Activated CD4-positive, CD25-positive, alpha-beta regulatory T cell treated with anti-CD3 and anti-CD28 coated beads, Interleukin-2, amount 50 U/mL, for 72 hours (primary cell): ENCODE measurements at places on chromosomes 13 and 19.
A peak's percentile ranks its signal among the peaks of the same experiment; 100 is the strongest.

DNA sequence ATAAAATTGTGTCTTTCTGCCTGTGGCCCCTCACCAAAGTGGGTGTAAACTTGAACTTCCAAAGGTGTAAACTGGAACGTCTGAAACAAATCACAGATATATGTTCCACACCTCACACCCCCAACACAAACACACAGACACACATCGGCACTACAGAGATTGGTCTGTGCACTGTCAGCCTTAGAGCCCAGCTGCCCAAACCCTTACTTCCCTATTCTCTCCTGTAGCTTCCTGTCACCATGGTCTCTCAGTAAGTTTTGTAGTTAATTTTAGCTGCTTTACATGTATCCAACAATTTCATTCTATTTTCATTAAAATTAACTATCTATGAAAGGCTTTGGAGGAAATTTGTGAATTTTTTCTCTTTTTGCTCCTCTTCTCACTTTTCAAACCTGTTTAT, 5.4 kb downstream of the TM9SF2 start:
- DNase-seq, result no peak

GRCh38 chr19:344625-345319, at the start of gene MIER2:
TSS of gene MIER2 (minus strand) at chr19:344796. CDS start at chr19:344782, 14 bp downstream.
- peak; percentile 99 for DNase-seq

DNA sequence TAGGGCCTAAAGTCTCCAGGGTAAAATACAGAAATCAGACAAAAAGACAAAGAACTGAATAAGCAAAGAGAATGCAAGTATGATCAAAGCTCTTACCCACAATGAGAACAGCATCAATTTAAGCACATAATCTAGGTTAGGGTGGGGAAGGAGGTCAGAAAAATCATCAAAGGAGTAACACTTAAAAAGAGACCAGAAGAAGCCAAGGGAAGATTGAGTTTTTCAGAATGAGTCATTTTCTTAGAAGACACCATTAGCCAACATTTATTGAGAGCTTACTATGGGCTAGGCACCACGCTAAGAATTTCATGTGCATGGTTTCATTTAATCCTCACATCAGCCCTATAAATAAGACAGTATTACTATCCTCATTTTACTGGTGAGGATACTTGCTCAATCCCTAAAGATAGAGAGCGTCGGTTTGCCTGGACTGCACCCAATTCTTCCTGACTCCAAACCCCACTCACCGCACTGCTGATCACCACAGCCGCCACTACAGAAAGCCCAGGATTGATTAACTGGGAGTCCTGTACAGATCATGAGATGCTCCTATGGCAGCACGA, 1.7 kb upstream of the SHISA2 start:
- no peak for DNase-seq

DNA sequence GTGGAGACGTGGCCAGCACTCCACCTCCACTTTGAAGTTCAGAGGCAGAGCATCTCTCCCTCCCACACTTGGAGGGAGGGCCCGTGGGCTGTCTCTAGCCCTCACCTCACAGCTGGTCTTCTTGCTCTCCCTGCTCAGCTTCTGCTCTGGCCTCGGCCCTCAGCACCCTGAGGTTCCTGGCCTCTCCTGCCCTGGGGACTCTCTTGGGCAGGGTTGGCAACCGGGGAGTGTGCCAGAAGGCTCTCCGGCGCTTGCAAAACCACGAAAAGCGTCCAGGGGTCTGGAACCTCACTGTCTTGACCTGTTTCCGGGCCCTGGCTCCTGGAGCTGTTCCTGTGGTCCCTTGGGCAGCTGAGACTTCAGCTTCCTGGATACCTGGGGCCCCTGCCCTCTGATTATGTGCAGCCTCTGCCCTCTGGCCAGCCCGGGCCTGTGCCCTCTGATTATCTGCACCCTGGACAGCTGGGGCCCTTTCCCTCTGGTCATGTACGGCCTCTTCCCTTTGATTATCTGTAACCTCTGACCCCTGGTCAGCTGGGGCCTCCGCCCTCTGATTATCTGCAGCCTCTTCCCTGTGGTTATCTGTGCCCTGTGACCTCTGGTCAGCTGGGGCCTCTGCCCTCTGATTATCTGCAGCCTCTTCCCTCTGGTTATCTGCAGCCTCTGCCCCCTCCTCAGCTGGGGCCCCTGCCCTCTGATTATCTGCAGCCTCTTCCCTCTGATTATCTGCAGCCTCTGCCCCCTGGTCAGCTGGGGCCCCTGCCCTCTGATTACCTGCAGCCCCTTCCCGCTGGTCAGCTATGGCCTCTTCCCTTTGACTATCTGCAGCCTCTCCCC, 2.1 kb downstream of the CCDC8 start:
- DNase-seq, result no peak

DNA sequence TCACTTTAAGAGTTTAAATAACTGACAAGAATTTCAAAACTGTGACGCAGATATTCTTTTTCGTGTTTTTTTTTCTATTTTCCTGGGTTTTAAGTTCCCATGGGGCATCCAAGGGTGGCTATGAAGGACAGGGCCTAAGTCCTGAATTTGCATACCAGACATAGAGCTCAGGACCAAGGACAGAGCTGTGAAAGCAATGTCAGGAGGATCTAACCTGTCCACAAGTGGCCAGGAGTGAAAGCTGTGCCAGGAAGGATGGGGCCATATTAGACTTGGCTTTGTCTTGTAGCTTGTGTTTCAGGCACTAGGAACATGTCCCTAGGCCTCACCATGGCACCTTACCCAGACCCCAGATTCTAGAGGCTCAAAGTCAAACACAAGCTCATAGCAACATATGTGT, 289.4 kb upstream of the MIR17HG start:
- no peak for DNase-seq

DNA sequence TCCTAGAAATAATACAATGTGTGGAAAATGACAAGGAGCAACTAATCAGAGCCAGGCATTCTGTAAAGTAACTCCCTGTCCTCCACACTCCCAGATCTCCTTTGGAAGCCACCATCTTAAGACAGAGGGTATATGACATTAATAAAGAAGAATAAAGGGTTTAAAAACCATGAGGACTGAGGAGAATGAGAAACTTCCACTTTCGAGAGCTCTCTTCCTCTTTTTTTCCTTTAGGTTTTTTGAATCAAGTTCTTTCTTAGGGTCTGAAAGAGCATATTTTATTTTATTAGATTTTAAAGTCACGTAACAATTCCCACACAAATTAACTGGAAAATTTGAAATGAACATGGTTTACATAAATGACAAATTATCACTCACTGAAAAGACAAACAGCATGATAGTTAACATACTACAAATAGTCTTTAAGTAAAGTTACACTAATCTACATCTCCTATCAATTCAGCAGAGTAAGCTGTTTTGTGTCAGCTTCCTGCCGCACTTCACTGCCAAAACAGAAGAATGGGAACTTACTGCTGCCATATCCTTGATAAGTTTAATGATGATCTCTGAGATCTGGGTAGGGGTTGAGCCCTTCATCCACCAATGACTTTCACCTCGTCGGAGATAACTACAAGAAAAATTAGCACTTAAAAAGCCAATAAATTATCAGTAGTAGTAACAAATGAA, 38.6 kb upstream of the FBXL3 start:
- no peak for DNase-seq

DNA sequence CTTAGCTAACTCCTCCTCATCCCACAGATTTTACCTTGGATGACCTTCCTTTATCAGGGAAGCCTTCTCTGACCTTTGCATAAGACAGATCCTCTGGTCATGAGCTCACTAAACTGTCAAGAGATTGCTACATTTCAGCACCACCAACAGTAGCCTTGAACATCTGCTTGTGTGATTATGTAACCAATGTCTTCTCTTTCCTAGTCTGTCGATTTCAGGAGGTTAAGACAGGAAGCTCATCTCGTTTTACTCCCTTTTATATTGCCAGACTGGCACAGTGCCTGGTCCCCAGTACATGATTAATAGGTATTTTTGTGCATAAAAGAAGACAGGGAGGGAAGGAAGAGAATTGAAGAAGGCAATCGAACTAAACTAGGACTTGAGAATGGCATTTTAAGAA, 1697.7 kb downstream of the EFNB2 start:
- no peak for DNase-seq

DNA sequence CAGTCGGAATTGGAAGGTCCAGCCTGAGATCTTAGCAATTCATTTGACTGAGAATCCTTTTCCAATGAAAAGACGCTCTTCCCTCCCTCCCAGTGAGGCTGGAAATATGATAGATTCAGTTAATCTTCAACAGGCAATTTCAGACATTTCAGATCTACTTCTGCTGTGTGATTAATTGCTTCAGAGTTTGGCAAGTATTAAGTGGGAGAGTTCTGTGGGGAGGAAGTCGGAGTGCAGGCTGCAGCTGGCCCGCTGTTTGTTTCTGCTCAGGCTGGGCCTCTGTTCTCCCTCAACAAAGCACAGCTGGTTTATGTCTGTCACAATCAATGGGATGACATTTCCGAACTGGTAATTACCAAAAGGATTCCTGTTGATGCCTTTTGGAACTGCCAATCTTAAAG, 178.2 kb downstream of the NDFIP2 start:
- no peak for DNase-seq

GRCh38 chr13:24741016-24741662, 22.8 kb upstream of the RNF17 start:
- no peak for DNase-seq

DNA sequence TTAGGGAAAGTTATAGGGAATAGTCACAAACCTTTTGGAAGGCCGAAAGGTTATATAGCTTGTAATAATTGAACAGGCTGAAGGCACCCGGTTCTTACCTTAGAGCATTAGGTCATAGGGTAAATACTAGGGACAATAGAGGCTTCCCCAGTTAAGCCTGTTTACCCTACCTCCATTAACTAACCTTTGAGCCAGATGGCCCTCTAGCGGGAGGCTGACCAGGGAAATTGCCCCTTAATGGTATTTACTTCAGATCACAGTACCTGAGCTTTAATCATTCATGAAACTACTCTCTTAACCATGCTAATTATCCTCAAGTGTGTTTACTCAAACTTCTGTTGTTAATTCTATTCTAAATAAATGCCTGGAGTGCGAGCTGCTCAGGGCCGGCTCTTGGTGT, 20.4 kb upstream of the ZNF83 start:
- DNase-seq, result no peak

GRCh38 chr13:105509981-105510762, 1025.3 kb downstream of the EFNB2 start:
- DNase-seq, result no peak

- DNase-seq, result no peak
These were observed 1.4 kb downstream of the ZNF780B start for GRCh38 chr19:40054632-40055031.

DNA sequence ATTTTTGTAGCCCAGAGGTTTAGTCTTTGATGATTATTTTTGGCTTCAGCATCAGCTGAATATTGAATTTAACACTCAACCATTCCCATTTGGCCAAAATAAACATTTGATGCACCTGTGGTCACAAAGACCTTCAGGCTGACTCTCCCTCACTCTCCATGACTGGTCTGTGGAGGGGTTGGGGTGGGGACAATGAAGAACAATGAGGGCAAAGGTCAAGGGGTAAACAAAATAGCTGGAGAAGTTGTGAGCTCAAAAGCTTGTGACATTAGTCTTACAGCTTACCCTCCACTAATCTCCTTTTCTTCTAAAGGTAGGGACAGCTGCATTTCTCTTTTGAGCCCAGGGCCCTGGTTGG, 86.9 kb downstream of the SLC15A1 start:
- DNase-seq, result no peak

GRCh38 chr13:79810669-79811068, 329.7 kb downstream of the NDFIP2 start:
- no peak for DNase-seq

DNA sequence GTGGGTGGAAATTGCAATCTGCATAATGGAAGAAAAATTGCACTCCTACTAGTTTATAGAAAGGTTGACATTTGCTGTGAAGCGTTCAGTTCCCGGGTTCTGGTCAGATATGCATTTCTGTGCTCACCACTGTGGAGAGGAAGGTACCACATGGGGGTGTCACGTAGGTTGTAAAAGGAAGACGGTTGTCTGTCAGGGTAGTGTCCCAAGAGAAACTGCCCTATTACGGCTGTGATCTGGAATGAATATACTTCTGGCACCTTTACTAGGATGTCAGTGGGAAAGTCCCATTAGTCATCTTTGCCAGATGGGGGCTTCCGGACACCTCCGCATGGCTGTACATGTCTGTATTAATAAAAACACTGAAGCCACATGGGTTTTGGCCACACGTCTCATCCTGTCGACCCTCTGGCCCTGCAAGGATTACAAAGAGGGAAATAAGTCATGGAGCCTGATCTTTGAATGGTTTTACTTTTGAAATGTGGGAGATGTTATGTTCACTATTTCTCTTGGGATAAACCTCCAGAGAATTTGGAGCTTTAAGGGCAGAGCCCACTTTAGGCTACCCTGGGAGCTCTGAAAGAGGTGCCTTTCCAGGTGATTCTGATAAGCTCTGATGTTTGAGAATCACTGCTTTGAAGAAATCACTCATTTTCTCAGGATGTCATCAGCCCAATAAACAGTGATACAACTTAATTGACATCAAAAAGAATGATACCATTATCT, 133.9 kb downstream of the AKAP11 start:
- peak; percentile 46 for DNase-seq

GRCh38 chr13:101424381-101425155, 8.3 kb upstream of the NALCN start:
- DNase-seq, result no peak

- no peak for DNase-seq
These were observed 20.9 kb upstream of the PLAUR start for GRCh38 chr19:43690890-43691289.

DNA sequence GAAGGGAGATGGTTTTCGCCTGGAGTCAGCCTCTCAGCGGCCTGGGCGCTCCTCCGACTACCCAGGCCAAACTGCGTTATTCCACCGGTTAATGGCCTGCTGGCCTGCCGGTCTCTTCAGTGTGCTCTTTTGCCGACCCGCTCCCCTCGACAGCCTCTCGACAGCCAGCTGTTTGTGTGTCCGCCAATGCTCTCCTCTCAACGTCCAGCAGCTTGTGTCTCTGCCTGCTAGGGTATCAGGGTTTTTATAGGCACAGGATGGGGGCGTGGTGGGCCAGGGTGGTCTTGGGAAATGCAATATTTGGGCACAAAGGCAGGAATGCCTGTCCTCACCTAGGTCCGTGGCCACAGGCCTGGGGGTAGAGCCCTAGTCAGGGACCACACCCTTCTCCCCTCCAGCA, 1.5 kb upstream of the ZNF235 start:
- no peak for DNase-seq

GRCh38 chr13:21333186-21333585, 125.9 kb downstream of the ZDHHC20 start:
- no peak for DNase-seq

- DNase-seq, result no peak
These were observed 489.4 kb upstream of the PCDH20 start for GRCh38 chr13:61905054-61905453.

- DNase-seq, result no peak
These were observed 269.5 kb upstream of the HTR2A start for GRCh38 chr13:47166336-47166735.

- DNase-seq, result no peak
These were observed 43.3 kb upstream of the RNF113B start for GRCh38 chr13:98220271-98220791.

DNA sequence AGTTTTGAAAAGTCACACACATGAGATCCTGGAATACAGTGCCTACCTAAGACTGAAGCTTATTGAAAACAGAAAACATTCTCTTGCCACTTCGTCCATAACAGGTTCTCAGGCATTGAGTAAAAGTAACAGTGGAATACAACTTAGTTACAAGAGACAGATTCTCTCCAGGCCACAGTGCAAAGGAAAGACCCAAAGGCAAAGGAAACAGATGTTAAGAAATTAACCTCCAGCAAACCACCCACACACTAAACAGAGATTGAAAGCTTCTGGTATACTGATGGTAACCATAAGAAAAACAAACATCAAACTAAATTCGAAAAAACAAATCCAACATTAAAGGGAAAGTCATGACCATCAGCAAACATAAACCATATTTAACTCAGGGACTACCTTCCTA, 914.7 kb downstream of the SLITRK5 start:
- DNase-seq, result no peak

- no peak for DNase-seq
These were observed 21.5 kb upstream of the GARRE1 start for GRCh38 chr19:34232566-34233481.
